Jurkat, Clone E6-1 (cell line): ENCODE measurements at places on chromosomes 13 and 19.

- DNase-seq = no peak
These were observed 11.8 kb downstream of the TGFB1 start for GRCh38 chr19:41341669-41342490.

- no peak for DNase-seq
These were observed 12.4 kb downstream of the JAK3 start for GRCh38 chr19:17835182-17836006.

DNA sequence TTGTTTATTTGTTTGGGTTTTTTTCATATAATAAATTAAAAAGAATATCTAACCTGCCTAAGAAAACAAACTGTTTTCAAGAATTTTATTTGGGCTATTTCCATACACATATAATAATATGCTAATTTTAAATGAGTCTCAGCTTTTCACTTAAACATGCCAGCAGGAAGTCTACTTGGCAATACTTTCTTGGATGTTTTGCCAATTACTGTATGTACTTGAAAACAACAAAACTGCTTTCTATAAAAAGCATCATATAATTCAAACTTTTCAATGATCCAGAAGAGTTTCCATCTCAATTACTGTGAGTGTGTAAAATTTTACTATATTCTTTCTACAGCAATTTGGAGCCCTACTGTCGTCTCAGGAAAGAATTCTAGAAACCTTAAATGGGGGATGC lies 961.2 kb downstream of the PCDH17 start:
- no peak for DNase-seq

- no peak for DNase-seq
These were observed 10.2 kb downstream of the LRP3 start for GRCh38 chr19:33204136-33204973.

DNA sequence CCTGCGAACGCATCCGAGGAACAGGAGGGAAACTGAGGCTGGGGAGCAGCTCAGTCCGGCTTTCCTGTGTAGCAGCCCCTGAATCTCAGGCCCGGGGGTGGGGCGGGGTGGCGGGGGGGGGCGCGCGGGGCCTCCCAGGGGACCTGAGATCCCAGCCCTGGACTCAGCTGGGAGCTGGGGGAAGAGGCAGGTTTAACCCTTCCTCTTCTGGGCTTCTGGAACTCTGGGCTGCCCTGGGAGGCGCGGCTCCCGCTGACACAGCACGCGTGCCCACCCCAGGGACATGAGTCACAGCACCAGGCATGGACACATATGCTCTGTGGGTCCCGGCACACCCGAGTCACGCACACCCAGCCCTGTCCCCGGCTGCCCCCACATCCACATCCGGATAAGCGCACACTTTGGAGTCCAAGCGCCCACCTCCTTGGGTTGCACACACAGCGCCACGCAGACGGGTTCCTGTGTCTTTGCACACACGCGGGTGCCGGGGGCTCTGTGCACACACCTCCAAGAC lies 3.5 kb upstream of the CIRBP start:
- DNase-seq = no peak

GRCh38 chr19:3606174-3606689 lies 443 bp downstream of the TBXA2R start:
- no peak for DNase-seq

- DNase-seq = no peak
These were observed 74.0 kb downstream of the ZNF100 start for GRCh38 chr19:21693399-21693798.

DNA sequence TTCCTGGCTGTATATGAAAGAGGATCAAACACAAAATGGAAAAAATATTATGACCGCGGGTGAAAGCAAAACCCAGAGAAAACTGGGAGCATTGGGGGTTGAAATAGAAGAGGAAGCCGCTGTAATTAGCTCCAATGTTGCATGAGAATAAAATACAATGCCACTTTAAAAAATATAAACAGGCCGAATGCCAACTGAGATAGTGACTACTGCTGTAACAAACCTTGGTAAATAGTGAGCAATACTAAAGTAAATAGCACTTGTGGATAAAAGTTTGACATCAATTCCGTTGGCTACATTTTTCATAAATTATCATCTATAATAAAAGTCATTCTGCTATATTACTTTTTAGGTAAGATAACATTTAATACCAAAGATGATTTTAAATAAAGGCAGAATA lies 395.8 kb upstream of the MIR17HG start:
- DNase-seq = no peak

DNA sequence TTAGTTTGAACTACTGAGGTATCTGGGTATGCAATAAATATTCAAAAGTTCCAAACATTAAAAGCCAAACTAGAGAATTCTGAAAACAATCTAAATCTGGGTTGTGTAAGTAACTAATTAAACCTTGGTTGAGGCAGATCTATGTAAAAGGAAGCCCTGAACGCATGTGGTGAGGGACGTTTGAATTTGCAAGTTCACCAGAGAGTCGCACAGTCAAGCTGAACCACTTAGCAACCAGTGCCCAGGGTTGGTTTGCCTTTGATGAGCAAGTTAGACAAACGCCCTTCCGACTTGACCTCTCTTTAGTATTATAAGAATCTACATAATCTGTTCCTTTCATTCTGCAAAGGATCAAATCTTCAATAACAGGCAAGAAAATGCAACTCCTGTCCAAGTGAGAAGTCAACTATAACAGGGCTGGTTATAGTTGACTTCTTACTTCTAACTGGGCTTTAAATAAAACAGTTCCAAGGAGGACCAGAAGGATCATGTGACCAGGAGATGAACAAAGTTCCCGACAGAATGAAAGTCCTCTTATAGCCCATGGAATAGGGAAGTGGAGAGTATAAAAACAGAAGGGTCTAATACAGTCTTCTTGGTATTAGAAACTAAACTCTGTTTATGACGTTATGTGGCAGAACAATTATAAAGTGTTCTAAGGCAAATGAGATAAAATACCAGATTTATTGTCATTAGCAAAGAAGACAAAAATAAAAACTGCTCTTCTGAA lies 40.6 kb downstream of the PHF11 start:
- DNase-seq = no peak

- DNase-seq = no peak
These were observed 67.8 kb upstream of the ARHGEF7 start for GRCh38 chr13:111047326-111047725.

DNA sequence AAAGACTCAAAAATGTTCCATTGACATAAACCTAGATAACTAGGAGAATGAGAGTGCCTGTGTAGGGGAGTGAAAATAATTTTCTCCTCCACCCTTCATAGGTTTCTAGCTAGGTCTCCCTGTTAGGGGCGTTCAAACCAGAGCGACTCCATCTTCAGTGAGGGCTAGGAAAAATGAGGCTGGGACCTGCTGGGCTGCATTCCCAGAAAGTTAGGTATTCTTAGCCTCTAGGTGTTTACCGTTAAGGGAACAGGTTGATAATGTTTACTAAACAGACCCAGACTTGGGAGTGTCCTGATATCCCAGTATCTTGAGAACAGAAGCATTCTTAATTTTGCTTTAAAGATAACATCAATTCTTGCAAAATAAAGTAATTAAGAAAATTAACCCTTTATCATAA lies 20.1 kb downstream of the PABPC3 start:
- no peak for DNase-seq

DNA sequence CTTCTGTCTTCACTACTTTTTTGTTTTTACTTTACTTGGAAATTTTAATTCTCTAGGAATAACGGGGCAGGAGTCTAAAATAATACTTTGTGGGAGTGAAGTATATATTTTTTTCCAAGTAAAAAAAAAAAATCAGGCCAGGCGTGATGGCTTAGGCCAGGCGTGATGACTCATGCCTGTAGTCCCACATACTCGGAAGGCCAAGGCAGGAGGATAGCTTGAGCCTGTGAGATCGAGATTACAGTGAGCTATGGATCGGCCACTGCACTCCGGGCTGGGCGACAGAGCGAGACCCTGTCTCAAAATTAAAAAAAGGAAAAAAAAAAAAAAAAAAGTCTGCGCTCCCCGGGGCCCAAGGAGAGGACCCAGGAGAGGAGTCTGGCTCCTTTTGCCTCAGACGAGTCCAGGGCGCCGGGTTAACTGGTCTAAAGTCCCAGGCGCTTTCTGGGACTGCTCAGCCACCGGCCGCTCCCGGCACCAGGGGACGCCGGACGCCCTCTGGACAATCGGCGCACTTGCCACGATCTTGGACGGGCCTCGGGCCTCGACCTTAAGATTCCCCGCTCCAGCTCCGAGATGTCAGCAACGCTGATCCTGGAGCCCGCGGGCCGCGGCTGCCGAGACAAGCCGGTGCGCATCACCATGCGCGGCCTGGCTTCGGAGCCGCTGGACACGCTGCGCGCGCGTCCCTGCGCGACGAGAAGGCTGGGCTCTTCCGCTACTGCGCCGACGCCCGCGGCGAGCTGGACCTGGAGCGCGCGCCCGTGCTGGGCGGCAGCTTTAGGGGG lies 2.7 kb upstream of the ZFP82 start:
- DNase-seq = no peak

- DNase-seq = no peak
These were observed at the start of gene S1PR4 for GRCh38 chr19:3178377-3178972. Gene S1PR4, plus strand, starts transcription at chr19:3178769. Its CDS starts 24 bp downstream, at chr19:3178793.

GRCh38 chr13:70844391-70845108 lies 736.3 kb upstream of the KLHL1 start:
- DNase-seq = no peak

DNA sequence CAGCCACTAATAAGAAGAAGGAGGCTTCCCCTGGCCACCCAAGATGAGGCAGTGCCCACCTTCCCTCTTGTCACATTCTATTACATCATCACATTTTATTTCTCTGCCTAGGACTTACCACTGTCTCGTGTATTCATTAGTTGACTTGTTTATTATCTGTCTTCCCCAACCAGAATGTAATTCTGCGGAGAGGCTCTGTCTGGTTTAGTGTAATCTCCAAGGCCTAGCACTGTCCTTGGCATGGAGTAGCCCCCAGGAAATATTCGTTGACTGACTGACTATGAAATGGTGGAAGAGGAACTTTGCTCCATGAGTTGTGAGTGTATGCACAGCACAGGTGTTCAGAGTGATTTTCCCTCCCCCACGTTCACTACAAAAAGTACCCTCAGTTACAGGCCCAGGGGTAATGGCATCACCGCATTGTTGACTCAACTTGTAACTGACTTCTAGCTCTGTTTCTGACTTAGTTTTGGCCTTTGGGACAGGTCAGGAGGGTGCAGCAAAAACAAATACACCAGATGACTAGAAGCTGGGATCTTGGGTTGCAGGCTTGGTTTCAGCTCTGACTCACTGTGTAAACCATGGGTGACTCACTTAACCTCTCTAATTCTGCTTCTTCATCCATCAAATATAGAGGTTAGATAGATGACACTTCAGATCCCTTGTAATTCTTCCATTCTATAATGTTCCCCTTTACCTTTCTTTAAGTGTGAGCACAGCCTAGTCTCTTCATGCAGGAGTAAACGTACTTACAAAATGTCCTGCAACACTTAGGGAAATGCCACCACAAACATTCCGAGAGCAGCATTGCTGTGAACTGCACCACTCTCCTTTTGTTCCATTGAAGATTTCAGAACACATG lies 229.7 kb downstream of the KCNRG start:
- DNase-seq = no peak

DNA sequence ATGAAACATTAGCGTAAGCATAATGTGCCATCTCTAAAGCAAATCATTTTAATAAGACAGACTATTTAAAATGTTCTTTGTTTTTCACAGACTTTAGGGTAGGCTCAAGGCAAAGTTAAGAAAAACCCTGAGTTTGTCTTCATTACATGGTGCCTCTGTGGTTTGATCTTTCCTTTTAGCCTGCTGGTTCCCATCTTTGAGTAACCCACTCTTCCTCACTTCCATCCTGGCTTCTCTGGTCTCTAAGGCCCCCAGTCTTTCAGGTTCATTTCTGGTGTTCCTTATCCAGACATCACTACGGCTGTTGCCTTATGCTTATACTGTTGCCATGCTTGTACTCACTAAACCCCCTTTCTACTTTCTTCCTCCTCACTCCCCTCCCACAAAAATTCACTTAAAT lies 38.4 kb downstream of the DACH1 start:
- no peak for DNase-seq

DNA sequence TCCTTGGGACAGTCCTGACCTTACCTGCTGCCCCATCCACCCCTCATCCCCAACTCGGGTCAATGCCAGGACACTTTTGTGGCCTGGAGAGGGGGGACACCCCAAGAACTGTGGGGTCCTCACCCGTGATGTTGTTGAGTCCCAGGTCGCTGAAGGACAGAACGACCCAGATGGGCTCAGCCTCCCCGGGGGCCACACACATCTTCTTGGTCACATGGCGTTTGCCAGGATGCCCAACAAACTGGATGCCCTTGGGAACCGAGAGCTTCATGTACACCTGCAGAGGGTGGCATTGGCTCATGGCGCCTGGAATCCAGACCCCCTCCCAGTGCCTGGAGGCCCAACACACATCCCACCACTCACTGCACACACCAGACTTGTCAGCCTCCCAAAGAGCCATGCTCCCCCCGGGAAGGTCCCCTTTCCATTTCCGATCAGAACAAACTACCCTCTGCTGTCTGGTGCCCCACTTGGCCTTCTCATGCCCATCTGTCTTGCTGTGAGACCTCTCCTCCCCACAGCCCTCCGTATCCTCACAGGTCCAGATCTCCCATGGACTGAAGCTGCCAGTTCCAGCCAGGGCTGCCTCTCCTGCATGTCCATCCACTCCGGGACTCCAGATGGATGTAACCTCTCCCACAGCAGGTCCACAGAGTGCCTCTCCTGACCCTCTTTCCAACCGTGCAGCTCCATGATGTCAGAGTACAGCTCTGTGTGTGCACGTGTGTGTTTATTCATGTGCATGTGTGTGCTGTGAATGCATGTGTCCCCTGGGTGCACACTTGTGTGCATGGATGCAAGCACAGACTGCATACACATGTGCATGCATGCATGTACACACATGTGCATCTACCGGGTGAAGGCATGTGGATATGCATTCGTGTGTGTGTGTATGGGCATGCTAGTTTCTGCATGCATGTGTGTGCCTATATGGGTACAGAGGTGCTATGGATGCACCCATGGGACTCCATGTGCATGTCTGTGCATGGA lies 58.4 kb downstream of the F2RL3 start:
- DNase-seq = no peak

- no peak for DNase-seq
These were observed 81.9 kb downstream of the TUBGCP3 start for GRCh38 chr13:112506046-112506445.

DNA sequence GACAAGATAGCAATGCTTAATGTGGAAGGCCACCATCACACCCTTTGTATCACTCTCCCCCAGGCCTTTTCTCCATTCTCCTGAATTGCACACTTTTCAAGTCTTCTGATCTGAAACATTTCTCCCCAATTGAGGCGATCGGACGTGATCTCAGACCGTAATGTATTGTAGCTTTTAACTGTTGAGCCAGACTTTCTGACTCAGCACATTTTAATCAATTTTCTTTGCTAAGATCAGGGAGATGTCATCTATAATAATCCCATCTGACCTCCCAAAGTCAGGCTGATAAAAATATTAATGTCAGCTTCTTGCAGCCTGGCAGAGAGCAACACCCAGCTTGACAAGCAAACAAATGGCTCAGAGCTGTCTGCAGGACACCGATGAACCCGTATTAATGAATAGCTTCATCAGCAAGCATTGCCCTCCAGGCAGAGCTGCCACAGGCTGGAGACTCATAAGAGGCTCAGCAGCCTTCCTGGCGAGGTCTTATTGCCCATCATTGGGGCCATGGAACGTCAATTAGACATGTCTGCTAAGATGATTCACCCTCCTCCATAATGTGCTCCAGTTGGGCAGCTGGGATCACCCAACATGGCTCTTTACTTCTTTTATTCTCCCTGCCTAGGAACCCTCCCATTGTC lies 60.2 kb upstream of the UQCRFS1 start:
- DNase-seq = no peak

GRCh38 chr13:97114651-97115050 lies 107.5 kb upstream of the MBNL2 start:
- DNase-seq = no peak
